Forelimb muscle (tissue), 1 donor: ENCODE measurements at places on chromosomes 5 and 9.

DNA sequence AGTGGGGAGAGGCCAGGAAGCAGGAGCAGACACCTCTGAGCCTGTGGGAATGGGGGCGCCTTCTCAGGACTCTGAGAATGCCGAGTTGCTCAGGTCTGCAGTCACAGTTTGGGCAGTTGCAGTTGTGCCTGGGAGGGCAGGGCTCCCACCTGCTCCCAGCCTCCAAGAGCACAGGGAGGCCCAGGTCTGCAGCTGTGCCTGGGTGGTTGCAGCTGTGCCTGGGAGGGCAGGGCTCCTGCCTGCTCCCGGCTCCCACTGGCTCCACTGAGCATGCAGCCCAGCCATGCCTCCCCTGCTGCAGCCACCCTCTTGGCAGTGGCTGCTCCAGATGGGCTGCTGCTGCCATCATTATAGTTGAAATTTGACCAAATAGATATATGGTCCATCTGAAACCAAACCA is 1062.8 kb upstream of the ACO1 start:
- DNase-seq: no peak

GRCh38 chr5:155087036-155087435 is 73.5 kb downstream of the KIF4B start:
- no peak for DNase-seq

- no peak for DNase-seq
Measured at GRCh38 chr5:176754376-176754973, 55.9 kb upstream of the UNC5A start.

DNA sequence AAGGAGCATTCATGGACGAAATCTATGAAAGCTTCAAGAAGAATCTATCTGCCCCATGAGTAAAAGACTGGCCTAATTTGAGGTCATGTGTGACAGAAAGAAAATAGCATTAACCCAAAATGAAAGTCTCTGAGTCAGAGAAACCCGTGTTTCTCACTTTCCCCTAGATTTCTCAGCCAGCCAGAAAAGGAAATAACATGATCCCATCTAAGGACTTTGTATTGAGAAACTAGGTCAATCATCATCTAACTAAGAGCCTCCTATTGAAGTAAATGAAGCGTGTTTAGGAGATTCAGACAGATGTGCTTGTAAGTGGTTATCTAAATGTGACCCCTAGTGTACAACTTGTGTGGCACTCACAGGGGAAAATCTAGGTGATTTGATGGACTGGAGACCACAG is 77.3 kb upstream of the ZNF366 start:
- no peak for DNase-seq

GRCh38 chr5:32538031-32538547 is 47.3 kb upstream of the SUB1 start:
- no peak for DNase-seq

DNA sequence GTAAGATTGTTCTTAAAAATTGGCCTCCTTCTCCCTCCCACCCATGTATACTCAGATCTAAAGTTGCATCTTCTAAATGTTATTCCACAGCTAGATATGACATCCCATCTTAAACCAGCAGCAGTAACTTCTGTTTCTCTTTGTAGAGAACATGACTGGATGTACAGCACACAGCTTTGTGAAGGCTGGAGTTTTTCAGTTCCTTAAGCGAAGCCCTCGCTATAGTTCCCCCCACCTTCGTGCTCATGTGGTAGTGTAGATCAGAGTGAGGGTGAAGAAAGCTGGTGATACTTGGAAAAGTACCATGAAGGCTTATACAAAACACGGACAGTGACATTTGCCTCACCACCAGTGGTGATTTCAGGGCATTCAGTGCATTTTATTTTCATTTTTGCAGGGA is 137.5 kb downstream of the MAT2B start:
- no peak for DNase-seq

- DNase-seq: no peak
Measured at GRCh38 chr5:103014983-103015382, 105.0 kb downstream of the GIN1 start.

DNA sequence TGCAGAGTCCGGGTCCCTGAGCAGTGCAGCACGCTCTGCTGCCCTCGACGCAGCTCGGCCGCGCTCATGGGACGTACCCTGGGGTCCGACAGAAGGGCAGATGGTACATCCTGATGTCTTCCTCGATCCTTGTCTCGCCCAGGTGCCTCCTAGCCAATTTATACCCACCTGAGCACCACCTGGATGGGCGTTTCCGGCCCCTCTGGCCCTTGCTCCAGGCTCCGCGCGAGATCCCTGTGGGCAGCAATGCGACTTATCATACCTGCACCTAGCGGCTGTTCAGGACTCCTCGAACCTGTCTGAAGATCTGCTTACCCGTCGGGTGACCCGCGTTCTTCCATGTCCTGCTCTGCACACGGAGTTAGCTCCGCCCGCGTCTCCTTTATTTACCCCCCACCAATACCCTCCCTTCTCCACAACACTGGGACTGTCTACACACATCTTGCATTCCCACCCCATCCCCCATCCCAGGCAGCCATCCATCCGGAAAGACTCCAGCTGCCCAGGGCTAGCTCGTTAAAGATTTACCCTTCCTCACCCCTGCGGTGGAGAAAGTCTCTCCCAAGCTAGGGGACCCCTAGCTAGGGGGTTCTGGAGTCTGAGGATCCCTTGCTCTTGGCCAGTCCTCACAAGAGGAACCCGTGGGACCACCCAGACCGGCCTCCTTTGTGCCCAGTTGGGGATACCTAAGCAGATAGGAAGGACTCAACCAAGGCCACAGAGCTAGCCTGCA is at the start of gene KIF12:
Gene KIF12 (minus strand): TSS at position 357 of the 733 bp plus-strand sequence. CDS start 16 bp downstream, at position 341.
- DNase-seq: no peak

- DNase-seq: no peak
Measured at GRCh38 chr9:105484226-105484625, 36.4 kb downstream of the FSD1L start.

DNA sequence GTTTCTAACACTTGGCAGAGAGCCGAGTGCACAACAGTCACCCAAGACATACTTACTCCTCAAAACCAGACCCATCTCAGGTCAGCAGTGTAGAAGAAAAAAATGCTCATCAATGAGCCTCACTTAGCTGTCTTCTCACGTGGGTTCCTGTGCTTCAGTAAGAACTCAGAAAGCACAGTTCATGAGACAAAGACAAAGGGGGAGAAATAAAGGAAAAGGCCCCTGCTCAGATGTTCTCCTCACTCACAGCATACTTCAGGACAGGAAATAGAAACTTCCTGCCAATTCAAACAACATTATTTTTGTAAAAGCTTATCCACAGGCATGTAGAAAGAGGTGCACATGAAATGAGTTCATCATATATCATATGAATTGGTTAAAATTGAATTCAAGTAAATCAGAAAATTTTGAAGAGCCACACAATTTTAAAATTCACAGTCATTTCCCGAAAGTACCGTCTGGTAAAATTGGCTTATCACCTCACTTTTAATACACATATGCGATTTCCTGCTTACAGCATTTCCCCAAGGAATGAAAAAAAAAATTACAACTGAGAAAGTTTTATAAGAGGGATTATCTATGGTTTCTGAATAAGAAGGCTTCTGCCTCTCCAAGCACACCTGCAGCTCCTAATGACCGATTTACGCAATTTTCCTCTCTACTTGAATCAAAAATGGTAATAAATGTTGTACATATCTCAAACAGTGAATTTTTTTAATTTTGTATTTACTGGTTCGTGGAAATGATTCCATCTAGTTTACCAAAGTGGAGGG is 328.3 kb downstream of the TMEM167A start:
- peak; percentile 57 for DNase-seq

DNA sequence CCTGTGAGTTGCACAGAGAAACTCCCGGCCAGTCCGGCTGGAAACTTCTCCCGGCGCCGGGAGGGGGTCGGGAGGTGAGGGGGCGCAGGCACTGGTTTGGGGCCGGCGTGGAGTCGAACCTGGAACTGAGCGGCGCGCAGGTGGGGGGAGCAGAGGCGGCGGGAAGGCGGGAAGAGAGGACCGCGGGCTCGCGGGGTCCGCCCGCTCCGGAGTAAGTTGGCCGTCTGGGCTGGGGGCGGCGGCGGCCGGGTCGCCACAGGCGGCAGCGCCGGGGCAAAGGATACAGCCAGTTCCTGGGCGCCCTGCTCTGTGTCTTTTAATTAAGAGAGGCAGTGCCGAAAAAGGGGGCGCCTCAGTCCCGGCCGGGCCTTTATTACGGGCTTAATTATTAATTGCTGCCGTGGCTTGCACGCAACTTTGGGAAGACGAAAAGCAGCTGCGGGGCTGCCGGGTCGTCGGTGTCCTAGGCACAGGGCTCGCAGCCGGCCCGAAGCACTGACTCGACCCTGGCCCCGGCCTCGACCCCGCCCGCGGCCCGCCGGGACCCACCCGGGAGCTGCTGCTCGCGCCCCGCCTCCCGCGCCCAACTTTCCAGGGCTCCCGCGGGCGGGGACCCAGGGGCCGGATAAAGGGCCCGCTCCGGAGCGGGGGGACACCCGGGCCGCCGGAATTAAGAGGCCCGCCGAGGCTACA is 1.1 kb downstream of the NTNG2 start:
- DNase-seq: no peak

DNA sequence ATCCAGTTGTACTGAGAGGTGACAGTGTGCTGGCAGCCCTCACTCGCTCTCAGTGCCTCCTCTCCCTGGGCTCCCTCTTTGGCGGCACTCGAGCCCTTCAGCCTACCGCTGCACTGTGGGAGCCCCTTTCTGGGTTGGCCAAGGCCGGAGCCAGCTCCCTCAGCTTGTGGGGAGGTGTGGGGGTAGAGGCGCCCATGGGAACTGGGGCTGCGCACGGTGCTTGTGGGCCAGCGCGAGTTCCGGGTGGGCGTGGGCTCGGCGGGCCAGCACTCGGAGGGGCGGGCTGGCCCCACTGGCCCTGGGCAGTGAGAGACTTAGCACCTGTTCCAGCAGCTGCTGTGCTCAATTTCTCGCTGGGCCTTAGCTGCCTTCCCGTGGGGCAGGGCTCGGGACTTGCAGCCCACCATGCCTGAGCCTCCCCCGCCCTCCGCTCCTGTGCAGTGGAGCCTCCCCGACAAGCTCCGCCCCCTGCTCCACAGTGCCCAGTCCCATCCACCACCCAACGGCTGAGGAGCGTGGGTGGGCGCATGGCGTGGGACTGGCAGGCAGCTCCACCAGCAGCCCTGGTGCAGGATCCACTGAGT is 342.2 kb upstream of the ZNF608 start:
- DNase-seq: no peak

GRCh38 chr5:176877793-176878331 is 21.3 kb downstream of the HK3 start:
- DNase-seq: no peak
